ENCODE measurements at places on chromosomes 16 and 17. TPM values are rescaled to one million over a fixed set of nuclear protein-coding genes. Genes with fewer than 3 reads are reported as not detected.

The SLC5A10 gene
- total RNA-seq, result not detected

The TMEM100 gene
- total RNA-seq, result 1.3 TPM

The COIL gene
- 17.7 TPM for total RNA-seq

The TNRC6C gene
- total RNA-seq, result 6.8 TPM

The CACNA1G gene
- total RNA-seq, result under 0.01 TPM

The GNG13 gene
- total RNA-seq, result not detected

The PIK3R5 gene
- total RNA-seq, result under 0.01 TPM

The VMP1 gene
- 608 TPM for total RNA-seq

The TPSG1 gene
- not detected for total RNA-seq

The KRT39 gene
- total RNA-seq, result not detected

The AATF gene
- total RNA-seq, result 24.2 TPM

The VTN gene
- 10.0 TPM for total RNA-seq

The HS3ST2 gene
- not detected for total RNA-seq

The BRD7 gene
- total RNA-seq, result 29.0 TPM

The CLEC10A gene
- total RNA-seq, result not detected

The SREBF1 gene
- 128 TPM for total RNA-seq

The RASD1 gene
- 0.64 TPM for total RNA-seq

The AANAT gene
- total RNA-seq, result not detected
